ENCODE measurements at places on chromosomes 2 and 18.

DNA sequence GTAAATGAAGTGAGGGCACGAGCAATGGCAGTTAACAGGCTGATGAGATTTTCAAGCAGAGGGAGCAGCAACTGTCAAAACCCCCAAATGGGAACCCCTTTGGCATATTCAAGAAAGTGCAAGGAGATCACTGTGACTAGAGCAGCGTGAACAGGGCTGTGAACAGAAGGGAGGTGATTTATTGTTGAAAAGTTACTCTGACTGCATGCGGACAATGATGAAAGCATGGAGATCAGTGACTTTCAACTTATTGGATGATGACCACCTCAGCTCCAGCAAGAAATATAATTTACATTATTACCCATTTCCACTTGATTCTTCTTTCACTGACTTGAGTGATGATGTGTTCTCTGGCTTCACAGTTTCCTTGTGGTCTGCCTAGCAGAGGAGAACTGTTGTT is 187.8 kb upstream of the BOD1L2 start:
- DNase-seq, result no peak

DNA sequence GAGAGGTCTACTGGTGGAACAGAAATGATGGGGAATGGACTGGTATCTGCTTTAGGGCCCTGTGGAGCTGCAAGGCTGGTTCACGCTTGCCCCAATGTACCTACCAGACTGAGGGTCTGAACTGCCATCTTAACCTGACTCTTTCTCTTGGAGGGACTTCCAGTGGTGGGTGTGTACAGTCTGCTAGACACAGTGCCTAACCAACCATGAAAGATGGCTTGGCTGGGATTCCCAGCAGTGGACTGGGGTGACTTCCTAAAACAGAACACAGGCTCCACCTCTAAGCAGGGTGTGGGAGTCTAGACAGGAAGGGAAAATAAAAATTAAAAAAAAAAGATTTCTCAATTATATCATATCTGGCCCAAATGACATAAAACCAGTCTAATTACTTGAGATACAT is 25.5 kb upstream of the MYO3B start:
- no peak for DNase-seq

DNA sequence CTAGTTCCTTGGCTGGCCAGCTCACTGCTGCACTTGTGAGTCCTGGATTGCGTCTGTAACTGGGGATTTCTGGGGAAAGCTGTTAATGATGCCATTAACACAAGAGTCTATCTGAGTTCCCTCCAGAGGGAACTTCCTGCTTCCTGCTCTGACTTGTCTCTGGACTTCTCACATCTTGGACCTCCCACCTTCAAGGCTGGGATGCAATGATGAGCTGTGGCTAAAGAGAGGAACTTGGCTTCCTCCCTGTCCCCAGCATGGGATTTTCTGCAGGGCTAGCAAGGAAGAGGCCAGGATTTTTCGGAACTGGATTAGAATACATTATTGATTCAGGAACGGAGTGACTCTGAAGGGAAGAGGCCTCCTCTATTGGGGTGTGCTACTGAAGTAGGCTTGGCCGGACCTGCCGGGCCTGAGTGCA is 155.5 kb downstream of the CLIP4 start:
- no peak for DNase-seq

DNA sequence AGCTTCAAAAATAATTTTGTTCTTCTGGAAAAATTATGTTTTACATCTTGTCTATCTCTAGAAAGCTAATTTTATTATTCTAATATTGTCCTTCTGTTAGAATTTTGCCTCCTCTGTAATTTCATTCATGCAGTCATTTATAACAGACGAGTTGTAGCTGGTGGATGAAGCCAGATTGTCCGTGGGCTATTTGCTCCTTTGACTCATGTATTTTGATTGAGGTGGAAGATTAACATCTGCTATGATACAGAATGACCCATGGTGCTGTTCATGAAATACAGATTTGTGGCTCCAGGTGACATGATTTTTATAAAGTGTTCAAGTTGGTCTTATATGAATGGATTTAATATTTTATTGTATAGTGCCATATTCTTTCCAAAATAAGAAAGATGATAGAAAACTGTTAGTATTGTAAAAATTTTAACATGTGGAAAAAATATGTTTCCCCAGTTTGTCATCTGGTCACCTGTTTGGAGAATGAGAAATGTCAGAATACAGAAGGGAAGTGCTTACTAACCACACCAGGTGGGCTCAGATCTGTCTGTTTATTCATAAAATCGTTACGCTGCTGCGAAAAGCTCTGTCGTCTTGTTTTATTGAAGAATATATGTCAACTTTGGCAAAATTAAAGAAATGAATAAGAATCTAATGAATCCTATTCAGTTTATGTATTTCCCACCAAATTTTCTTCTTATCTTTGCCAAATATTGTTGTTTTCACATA is 20.4 kb upstream of the L3MBTL4 start:
- DNase-seq, result no peak

- DNase-seq, result no peak
These were observed 31.4 kb upstream of the CD28 start for GRCh38 chr2:203675086-203675485.

- no peak for DNase-seq
These were observed 51.5 kb downstream of the ETAA1 start for GRCh38 chr2:67448648-67449047.

DNA sequence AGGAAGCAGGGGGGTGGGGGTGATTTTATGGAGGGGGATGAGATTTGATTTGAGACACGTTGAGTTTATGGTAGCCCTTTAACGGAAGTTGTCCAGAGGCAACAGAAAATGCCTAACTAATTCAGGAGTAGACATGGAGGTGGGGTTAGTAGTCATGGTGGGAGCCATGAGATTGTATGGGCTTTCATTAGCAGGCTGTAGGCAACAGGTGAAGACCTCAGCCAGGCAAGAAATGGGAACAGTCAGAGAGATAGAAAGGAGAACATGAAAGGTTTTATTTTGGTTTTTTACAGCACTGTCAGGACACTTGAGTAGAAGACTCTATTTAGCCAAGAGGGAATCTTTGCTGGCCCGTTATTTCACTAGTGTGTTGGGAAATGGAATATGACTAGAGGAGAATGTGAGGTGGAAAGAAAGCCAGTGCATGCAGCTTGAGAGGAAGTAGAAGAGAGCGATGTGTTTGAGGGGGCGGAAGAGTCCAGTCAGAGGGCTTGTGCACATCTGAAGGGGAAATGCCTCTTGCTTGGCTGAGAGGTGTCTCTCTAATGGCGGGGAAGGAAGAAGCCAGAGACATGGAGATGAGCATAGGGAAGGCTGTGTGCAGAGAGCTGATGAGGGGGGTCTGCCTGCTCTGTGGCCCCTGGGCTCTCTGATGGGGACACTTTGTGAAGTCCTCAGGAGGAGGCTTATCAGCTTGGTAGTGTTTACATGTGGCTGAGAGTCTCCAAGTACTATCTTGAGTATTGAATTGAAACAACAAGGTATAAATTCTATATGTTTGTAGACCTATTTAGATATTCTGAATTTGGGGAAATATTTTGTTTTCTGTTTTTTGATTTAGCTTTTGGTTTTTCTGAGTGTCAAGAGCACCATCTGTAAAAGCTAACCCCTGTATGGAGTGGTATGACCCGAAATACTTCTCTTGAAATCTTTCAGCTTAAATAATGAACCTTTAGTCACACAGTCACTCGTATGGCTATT is 66.9 kb upstream of the ITM2C start:
- no peak for DNase-seq

DNA sequence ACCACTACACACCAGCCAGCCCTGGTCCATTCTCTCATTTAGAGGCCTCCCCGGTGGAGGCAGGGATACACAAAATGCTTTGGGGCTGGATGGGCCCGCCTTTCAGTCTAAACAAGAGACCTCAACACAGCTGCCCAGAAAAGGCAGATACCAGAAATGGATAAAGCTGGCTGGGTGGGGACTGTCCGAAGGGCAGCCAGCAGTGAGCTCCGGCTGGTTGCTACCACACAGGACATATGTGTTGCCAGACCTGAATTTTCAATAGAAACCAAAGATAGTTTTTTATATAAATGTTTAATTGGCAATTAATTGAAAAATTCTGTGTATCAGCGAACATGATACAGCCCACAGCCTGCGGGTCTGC is 1.4 kb downstream of the GPBAR1 start:
- no peak for DNase-seq

- no peak for DNase-seq
These were observed 73.4 kb upstream of the SMAD7 start for GRCh38 chr18:49023938-49024803.

Measured in cortex of kidney (tissue), 1 donor.